ENCODE measurements at places on chromosomes 3 and 15. TPM values are rescaled to one million over a fixed set of nuclear protein-coding genes. Genes with fewer than 3 reads are reported as not detected.

The AHSG gene
- not detected for total RNA-seq

The PLCH1 gene
- not detected for total RNA-seq

The CCR8 gene
- not detected for total RNA-seq

The SLC30A4 gene
- 17.1 TPM for total RNA-seq

The SCAPER gene
- 17.3 TPM for total RNA-seq

The MAGEF1 gene
- total RNA-seq: 37.8 TPM

The IL20RB gene
- 0.94 TPM for total RNA-seq

The NTRK3 gene
- total RNA-seq: not detected

The SLC22A14 gene
- total RNA-seq: 0.62 TPM

The DNAH12 gene
- 0.29 TPM for total RNA-seq

The TGM4 gene
- not detected for total RNA-seq
